ENCODE measurements at places on chromosomes 7 and 10.

- no peak for DNase-seq
Measured at GRCh38 chr7:120442838-120443237, 169.9 kb downstream of the KCND2 start.

DNA sequence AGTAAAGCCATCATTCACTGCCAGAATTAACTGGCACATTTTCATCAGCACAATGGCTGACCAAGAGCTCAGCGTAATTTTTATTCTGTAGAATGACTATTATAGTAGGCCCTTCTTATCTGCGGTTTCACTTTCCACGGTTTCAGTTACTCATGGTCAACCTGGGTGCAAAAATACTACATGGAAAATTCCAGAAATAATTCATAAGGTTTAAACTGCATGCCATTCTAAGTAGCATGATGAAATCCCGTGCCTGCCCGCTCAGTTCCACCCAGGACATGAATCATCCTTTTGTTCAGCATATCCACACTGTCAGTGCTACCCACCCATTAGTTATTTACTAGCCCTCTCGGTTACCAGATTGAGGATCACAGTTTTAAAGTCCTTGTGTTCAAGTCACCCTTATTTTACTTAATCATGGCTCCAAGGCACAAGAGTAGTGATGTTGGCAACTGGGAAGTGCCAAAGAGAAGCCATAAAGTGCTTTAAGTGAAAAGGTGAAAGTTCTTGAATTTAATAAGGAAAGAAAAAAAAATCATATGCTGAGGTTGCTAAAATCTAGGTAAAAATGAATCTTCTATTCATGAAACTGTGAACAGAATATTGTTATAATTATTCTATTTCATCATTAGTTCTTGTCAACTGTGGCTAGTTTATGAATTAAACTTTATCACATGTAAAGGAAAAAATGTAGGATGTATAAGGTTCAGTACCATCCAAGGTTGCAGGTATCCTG lies 204.9 kb downstream of the DOCK4 start:
- no peak for DNase-seq

DNA sequence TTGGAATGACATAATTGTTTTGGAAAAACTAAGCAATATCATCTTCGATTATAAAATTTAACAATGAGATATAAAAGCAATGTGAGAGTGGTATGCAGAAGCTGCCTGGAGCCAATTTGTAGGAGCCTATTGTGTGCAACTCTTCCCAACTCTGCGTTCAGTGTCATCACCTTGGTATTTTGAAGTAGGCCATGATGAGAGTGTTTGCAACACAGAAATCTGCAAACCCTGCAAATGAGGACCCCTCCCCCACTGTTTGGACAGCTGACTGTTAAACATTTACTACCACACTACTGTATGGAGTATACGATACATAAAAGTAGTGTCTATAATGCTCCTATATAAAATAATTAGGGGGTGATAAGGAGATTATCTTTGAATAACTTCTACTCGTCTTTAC lies 531.3 kb downstream of the ATRNL1 start:
- DNase-seq = no peak

- no peak for DNase-seq
Measured at GRCh38 chr7:2417981-2418481, 14.6 kb downstream of the CHST12 start.

- DNase-seq = no peak
Measured at GRCh38 chr7:41955451-41955850, 252.6 kb upstream of the INHBA start.

- DNase-seq = no peak
Measured at GRCh38 chr10:60147025-60147424, 240.7 kb upstream of the CCDC6 start.

DNA sequence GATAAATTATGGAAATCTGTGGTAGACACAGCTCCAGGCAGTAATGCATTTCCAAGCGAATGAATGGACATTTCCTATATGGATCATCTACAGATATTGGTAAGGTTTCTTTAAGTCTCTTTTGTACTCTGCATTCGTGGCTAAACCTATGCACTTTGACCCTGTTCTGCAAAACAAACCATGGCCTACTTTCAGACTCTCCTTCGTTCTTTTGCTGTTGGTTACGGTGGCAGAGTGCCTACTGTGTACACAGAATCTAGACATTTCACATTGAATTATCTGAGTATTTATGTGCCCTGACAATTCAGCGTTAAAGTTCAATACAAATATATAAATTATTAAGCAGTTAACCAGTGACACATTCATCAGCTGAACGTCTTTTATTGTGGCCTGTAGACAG lies 93.3 kb downstream of the MGMT start:
- no peak for DNase-seq

GRCh38 chr7:92967238-92967637 lies 130.9 kb upstream of the CDK6 start:
- no peak for DNase-seq

DNA sequence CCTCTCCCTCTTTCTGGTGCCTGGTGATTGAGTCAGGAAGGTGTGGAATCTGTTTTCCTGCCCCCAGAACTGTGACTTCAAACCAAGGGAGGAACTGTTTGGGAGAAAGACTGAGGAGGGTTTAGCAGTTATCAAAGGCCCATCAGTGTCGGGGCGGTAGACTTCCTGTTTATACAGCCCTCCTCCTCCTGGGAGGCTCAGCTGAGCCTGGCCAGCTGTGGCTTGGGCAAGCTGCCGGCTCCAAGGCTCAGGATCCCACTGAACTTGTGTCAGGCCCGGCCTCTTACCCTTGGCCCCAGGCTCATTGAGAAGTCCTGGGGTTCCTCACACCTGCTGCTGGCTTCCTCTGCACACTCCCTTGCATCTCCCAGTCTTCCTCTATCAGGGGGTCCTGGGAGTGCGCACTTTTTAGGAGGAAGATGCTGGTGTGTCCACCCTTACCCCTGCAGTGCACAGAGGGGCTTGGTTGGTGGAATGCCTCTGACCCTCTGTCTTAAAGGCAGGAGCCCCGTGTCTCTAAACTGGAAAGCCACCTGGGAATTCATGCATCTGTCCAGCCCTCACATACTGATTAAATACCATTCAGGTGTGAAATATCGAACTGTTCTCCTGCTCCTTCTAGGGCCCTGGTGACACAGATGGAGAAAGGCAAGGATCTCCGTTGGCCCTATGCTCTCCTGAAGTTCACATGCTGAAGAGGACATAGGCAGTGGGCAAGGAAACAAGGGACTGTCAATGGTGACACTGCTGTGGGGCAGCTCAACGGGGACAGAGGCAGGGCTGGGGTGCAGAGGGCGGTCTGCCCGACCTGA lies 32.4 kb downstream of the CXCL12 start:
- no peak for DNase-seq

GRCh38 chr7:42263971-42264370 lies 27.0 kb upstream of the GLI3 start:
- DNase-seq = no peak

DNA sequence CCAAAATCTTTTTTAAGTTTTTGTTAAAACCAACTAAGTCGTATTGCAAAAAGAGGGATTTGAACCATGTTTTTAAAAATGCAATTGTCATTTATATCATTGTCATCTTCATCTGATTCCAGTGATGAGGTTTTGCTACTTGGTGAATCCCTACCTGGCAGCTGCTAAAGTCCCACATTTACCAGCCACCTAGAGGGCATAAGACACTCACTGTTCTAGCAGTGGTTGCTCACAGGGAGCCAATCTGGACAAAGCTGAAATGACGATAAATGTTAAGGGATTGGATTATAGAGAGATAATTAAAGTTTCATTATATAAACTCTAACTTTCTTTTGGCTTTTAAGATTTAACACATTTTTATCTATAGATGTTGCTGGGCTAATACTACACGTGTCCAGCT lies 18.7 kb downstream of the KIFBP start:
- DNase-seq = no peak

DNA sequence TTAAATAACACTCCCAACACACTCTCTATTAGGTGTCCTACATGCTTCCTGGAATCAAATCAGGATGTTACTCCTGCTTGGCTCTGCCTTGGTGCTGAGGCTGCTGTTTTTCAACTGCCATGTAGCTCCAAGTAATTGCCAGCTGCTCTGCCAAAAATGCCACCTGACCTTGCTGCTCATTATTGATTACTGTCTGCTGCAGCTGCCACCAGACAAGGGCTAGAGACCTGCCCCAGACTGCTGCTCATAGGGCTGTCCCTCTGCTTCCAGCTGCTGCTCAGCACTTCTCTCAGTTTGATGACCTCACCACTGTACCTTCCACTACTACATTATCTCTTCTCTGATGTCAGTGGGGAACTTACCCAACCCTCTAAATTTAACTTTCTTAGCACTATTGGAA lies 102.5 kb downstream of the PCLO start:
- no peak for DNase-seq

GRCh38 chr10:114604357-114605130 lies 53.5 kb downstream of the ABLIM1 start:
- no peak for DNase-seq

DNA sequence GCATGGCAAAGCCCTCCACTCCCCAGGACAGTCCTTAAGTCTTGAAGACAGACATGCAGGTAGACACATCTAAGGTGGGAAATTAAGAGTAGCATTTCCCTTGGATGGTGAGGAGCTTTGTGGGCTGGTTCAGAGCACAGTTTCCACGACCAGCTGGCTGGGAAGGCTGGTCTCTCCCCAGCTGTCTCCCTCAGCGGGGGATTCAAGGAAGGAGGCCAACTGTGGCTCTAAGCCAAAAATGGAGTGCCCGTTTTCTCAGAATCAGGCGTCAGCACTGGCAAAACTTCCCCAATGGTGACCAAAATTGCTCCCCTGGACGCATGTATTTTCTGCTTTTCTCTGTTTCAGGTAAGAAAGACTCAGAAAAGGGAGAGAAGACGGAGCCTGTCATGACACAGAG lies 230.6 kb upstream of the FZD8 start:
- no peak for DNase-seq

DNA sequence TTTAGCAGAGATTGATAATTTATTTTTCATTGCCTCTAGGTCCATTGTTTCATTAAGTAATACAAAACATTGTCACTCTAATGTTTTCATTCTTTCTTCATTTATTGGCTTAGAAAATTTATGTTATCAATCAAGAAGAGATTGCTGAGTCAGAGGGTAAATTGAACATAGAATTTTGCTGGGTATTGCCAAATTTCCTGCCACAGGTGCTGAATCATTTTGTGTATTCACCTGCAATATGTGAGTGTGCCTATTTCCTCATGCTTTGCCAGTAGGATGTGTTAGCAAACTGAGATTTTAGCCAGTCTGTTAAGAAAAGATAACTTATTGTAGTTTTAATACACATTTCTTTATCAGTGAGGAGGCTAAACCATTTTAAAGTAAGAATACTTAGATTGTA lies 38.0 kb downstream of the MARCHF5 start:
- no peak for DNase-seq

DNA sequence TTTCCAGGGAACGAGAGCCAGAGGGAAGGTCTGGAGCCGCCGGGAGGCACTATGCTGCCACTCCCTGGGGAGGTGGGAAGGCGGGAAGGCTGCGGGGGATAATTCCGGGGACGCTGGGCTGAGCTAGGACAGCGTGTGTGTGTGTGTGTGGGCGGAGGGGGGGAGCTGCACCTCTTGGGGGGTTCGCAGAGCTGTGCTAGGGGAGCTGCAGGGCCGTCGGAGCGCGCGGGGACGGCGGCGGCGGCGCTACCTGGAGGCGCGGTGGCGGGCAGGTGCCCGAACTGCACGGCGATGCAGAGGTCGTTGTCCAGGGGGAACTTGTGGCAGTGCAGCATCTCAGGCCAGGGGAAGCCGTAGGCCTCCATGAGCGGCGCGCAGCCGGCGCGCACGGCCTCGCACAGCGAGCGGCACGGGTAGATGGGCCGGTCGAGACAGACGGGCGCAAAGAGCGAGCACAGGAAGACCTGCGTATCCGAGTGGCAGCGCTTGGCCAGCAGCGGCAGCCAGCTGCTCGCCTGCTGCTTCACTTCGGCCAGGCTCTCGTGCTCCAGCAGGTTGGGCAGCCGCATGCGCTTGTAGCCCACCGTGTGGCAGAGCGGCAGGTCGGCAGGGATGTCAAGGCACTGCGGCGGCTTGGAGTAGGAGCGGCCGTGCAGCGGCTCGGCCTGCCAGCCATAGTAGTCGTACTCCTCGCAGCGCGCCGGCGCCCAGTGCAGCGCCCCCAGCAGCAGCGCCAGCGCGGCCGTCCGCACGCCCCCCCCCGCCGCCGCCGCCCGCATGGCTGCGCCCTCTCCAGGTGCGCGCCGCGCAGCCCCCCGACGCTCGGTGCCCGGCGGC lies 526 bp downstream of the SFRP5 start:
- DNase-seq = no peak

- no peak for DNase-seq
Measured at GRCh38 chr10:955127-955819, 23.8 kb upstream of the LARP4B start.

- DNase-seq = no peak
Measured at GRCh38 chr7:1263391-1263951, 30.8 kb downstream of the UNCX start.

DNA sequence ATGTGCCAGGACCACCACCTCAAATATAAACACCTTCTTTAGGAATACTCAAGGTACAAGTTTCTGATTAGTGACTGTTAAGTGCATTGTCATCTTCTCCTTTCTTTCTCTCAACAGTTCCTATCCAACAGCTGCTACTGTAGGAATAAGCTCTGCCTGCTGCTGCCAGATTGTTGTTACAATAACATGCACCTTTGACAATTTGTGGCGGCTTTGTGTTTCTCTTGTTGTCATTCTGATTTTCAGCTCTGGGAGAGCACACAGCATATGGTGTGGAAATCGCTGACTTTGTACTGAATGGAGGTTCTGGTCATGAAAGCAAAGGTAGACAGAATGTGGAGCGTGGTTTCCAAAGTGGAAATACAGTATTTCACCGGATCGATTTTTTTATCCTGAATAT lies 182.8 kb downstream of the SEC23IP start:
- no peak for DNase-seq

GRCh38 chr10:33066558-33067236 lies 108.7 kb upstream of the ITGB1 start:
- DNase-seq = no peak

DNA sequence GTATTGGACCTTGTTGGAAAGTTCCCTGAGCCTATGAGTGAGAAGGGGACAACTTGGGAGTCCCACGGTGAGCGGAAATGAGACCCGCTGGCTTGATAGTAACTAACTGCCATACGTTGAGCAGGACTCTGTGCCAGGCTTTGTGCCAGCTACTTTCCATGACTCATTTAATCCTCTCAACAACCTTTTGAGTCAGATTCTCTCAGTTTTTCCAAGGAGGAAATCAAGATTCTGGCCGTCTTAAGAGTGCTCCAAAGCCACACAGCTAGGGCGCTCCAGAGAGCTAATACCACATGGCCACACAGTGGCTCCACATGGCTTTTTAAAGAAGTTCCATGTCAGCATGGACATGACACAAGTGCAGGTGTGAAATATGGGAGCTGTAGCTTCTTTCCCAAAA lies 55.7 kb downstream of the NOD1 start:
- no peak for DNase-seq

DNA sequence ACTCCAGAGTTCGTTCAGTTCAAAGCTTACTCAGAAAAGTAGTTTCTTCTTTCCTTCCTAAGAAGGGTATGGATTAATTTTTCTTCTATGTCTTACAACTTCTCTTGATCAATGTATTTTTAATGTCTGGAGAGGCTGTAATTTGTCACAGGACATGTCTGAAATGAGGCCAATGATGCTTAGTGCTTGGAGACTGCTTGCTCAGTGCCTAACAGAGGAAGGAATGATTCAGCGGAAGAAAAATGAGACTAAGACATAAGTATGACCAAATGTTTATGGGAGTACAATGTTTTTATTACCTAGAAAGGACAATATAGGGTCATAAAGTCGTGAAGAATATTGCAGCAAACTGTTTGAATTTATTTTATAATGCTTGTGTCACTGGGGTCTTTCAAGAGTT lies 43.3 kb downstream of the GPR37 start:
- DNase-seq = no peak

GRCh38 chr7:28269700-28270361 lies 89.2 kb upstream of the JAZF1 start:
- no peak for DNase-seq
